CD4-positive, alpha-beta T cell treated with Interleukin-2 at 100 ng/mL for 4 hours (primary cell): ENCODE measurements at places on chromosomes 1 and 21.

DNA sequence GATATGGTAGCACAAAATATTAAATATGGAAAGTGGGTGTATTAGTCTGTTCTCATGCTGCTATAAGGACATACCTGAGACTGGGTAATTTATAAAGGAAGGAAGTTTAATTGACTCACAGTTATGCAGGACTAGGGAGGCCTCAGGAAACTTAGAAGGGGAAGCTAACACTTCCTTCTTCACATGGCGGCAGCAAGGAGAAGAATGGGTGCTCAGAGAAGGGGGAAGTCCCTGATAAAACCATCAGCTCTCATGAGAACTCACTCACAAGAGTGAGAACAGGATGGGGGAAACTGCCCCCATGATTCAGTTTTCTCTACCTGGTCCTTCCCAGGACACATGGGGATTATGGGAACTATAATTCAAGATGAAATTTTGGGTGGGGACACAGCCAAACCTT is 15.8 kb upstream of the BACE2 start:
- no peak for DNase-seq

GRCh38 chr1:46173361-46173856 is 1.5 kb upstream of the TSPAN1 start:
- no peak for DNase-seq

- no peak for DNase-seq
These were observed 106.3 kb downstream of the CD247 start for GRCh38 chr1:167412072-167412471.

GRCh38 chr1:22814176-22815042 is 103.8 kb downstream of the EPHB2 start:
- DNase-seq: no peak

DNA sequence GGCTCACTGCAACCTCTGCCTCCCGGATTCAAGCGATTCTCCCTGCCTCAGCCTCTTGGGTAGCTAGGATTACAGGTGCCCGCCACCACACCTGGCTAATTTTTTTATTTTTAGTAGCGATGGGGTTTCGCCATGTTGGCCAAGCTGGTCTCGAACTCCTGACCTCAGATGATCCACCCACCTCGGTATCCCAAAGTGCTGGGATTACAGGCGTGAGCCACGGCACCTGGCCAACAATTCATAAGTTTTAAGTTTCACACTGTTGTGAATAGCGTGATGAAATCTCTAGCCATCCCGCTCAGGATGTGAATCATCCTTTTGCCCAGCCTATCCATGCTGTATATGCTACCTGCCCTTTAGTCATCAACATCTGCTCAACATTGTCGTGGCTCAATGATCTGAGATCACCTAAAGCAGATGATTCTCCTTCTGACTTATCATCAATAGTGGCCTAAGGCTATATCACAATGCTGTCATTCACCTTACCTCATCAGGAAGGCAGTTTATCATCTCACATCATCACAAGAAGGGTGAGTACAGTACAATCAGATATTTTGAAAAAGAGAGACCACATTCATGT is 2.6 kb downstream of the PFDN2 start:
- DNase-seq: peak; percentile 53

DNA sequence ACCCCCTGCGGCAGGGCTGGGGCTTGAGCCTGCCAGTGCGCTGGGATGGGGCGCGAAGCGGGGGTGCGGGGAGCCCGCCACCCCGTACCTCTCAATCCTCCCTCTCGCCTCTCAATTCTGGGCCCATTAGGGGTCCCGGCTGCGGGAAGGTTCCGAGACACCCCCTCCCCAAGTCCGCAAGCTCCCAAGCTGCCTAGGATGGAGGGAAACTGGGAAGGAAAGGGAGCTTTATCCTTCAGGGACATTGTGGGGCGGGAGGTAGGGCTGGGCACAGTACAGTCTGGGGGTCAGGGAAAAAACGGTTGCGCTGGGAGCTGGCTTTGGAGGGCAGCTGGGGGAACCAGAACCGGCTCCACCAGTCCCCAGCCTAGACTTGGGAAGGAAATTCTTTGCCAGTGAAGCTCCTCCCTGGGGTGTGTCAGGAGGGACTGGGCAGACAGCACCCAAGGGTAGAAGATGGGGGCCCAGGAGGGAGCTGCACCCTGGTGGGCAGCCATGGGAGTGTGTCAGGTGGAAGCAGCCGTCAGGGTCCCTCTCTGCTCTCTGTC is 904 bp downstream of the GJB3 start:
- DNase-seq: no peak

DNA sequence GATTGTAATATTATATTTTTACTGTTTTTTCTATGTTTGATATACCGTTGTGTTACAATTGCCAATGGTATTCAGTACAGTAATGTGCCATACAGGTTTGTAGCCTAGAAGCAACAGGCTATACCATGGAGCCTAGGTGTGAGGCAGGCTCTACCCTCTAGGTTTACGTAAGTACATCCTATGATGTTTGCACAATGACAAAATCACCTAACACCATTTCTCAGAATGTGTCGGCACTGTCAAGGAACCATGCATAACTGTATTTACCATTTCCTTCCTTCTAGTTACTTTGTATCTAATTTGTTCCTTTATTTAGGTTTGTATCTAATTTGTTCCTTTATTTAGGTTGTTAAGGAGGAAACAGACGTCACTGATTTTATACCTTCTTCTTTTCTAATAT is 9.9 kb downstream of the NPHP4 start:
- DNase-seq: no peak

- DNase-seq: no peak
These were observed 30.7 kb upstream of the PGD start for GRCh38 chr1:10368194-10368593.

GRCh38 chr21:34135330-34135729 is 62.0 kb downstream of the MRPS6 start:
- no peak for DNase-seq

GRCh38 chr1:223017291-223017690 is 125.8 kb downstream of the TLR5 start:
- no peak for DNase-seq

- DNase-seq: no peak
These were observed 18.0 kb downstream of the FRRS1 start for GRCh38 chr1:99748419-99748818.

- no peak for DNase-seq
These were observed 55.6 kb upstream of the B3GALT2 start for GRCh38 chr1:193242000-193242399.

DNA sequence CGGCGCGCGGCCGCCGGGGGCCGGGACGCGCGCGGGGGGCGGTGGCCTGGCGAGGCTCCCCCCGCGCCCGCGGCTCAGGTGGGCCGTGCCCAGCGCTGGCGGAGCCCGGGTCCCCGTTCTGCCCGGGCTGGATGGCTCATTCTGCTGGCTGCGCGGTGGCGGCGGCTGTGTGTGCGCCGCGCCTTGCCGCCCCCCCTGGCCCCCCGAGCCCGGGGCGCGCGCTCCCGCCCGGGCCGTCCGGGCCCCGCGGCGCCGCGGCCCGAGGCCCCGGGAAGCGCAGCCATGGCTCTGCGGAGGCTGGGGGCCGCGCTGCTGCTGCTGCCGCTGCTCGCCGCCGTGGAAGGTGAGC is at the start of gene EPHB2:
EPHB2 (plus strand) TSS at position 139 of the 349 bp plus-strand sequence; CDS start at position 283, 144 bp downstream.
- no peak for DNase-seq

DNA sequence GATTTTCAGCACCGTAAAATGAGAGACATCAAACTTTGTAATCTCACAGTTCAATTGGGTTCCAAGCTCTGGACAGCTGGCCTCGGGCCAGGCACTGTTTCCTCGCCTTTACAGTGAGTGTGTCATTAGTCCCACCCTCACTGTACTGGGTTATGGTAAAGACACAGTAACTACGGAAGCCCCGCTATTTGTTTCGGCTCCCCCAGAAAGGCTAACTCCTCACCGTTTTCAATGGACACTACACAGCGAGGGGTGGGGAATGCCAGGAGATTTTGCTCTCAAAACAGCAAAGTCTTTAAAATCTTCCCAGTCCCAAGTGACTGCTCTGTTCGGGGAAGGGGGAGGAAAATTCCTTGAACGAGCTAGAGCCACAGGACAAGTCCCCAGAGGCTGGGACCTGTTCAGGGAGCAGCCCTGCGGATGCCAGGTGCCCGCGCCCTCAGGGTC is 757 bp upstream of the SPSB1 start:
- no peak for DNase-seq

GRCh38 chr1:224175617-224176016 is 7.4 kb upstream of the DEGS1 start:
- DNase-seq: peak; percentile 45

- DNase-seq: no peak
These were observed 1.3 kb downstream of the PRDM2 start for GRCh38 chr1:13701271-13701640.

DNA sequence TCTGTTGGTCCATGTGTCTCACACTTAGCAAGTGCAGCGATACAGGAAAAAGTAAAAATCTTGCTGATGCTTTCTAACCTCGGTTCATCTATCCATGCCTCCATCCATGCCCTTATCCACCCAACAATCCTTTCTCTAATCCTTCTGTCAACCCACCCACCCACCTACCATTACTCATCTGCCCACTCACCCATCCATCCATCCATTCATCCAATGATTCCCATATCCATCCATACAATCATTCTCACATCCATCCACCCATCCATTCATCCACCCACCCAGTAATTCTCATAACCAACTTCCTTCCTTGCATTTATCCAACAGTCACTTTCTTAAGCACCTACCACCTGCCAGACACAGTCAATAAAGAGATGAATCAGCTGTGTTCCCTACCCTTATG is 6.1 kb upstream of the IGSF21 start:
- DNase-seq: no peak

DNA sequence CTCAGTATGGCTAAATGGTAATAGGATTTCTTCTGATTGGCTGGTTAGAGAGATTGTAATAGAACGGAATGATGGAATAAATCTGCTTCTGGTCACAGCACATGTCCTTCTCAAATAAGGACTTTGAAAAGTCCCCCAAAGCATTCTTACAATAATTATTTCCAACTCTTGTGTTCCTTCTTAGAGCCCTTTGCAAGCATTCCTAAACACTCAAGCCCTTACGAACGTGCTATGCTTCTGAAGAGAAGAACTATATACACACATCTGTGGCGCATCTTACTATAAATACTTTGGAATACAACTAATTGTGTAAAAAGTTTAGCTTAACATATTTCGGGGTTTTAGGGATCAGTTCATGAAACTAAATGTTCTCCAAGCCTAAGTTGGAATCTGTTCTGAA is 25.6 kb downstream of the CLIC4 start:
- DNase-seq: no peak

GRCh38 chr1:181608948-181609347 is 125.6 kb downstream of the CACNA1E start:
- DNase-seq: no peak

GRCh38 chr1:234602334-234603220 is 7.4 kb downstream of the IRF2BP2 start:
- DNase-seq: peak; percentile 55

DNA sequence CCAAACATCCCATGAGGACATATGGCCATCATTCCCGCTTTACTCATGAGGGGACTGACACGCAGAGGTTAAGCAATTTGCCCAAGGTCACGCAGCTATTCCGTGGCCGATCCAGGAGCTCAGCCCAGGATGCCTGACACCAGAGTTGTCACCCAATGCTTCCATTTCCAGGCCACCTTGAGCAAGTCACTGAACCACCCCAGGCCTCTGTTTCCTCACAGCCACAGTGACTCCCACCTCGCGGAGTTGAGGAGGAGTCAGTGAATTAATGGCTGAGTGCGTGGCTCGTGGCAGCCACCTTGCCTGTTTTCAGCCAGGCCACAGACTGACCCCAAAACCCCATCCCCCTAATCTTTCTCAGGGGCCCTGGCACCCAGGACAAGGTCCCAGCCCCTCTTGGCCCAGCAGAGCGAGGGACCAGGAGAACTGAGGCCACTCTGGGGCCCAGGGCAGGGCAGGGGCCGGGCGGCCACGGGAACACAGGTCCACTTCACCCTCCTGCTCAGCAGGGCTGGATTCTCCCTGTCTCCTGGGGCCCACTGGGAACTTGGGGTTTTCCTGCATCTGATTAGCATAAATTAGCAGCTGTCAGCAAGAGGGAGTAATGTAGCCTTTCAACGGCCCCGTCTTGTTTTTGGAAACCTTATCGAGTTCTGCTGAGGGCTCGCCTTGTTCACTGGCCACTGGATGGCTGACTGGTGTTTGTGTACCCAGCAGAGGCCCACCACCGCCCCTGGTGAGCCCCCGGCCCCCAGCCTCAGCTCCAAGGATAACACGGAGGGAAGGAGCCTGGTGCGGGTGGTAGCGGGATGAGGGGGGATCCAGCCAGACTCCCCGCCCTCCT is 19.7 kb upstream of the LAPTM5 start:
- no peak for DNase-seq

GRCh38 chr1:2180297-2181245 is 14.0 kb downstream of the FAAP20 start:
- no peak for DNase-seq

GRCh38 chr1:229621663-229622062 is 4.3 kb downstream of the TAF5L start:
- DNase-seq: no peak

GRCh38 chr1:156497078-156497742 is 3.4 kb downstream of the MEF2D start:
- DNase-seq: no peak

DNA sequence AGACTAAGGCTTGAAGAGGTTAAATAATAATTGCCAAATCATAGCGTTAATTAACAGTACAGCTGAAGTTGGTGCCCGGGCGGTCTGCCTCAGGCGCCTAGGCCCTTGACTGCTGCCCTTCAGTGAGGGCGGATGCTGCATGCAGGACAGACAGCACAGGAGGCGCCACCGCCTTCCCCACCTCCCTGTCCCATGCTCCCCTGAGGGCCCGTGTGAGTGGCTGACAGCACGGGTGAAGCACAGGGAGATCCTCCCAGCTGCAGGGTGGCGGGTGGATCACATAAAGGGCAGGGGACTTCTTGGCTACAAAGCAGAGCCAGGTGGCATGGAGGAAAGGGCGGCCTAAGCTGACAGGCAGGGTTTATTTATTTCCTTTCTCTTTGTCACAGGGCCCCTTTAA is 49.1 kb downstream of the DDX20 start:
- no peak for DNase-seq

DNA sequence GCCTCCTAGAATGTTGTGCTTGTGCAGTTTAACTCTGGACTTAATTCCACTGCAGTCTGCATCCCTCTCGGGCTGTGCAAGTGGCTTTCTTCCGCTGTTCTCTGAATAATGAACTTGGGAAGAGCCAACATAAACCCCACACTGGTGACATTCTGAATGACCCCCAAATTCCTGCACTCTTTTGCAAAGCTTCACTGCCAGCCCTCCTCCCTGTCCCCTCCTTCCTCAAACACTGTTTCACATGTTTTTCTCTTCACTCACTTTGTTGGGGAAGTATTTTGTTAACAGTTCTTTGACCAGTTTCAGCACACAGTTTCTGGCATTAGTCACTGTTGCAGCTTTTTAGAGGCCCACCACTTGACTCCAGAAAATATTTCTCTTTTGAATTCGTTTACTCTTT is 39.7 kb downstream of the GNG12 start:
- DNase-seq: no peak

GRCh38 chr21:26403321-26403720 is 169.8 kb downstream of the CYYR1 start:
- DNase-seq: no peak

- DNase-seq: no peak
These were observed 44.0 kb downstream of the ODF2L start for GRCh38 chr1:86352086-86352485.

GRCh38 chr1:11617314-11617713 is 36.9 kb downstream of the FBXO2 start:
- DNase-seq: no peak

GRCh38 chr1:116036255-116036654 is 59.9 kb downstream of the SLC22A15 start:
- no peak for DNase-seq
